ENCODE measurements at places on chromosomes 6 and 20.

DNA sequence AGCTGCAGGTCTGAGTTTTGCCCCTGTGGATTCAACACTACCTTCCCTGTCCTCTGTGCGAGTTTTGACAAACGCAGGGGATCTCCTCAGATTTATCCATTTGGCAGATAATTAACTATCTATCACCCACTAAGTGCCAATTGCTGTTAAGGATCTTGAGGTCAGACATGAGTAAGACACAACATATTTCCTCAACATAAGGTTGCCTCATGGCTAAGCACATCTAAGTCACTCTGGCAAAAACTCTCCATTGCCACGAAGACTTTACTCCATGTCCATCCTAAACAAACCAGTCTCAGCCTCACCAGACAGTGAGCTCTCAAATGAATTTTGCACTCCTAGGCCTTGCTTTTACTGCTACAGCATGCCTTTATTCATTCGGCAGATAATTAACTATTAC, 408.4 kb downstream of the MAFB start:
- no peak for DNase-seq

DNA sequence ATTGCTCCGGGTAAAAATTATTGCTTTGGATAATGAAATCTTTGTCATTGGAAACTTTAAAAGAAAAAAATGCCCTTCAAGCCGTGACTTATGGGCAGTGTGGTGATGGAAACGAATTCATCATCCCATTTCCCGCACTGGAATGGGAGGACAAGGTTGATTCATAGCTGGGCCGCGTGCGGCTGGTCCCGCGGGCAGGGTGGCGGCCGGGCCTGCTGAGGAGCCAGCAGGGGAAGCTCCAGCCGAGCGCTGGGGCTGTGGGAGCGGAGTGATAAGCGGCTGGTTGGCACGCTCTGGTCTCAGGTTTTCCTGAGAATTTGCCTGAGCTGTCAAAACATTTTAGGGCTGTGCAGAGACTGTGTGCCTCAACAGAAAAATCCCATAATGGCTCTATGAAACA, 351.7 kb downstream of the CDC5L start:
- DNase-seq: no peak

DNA sequence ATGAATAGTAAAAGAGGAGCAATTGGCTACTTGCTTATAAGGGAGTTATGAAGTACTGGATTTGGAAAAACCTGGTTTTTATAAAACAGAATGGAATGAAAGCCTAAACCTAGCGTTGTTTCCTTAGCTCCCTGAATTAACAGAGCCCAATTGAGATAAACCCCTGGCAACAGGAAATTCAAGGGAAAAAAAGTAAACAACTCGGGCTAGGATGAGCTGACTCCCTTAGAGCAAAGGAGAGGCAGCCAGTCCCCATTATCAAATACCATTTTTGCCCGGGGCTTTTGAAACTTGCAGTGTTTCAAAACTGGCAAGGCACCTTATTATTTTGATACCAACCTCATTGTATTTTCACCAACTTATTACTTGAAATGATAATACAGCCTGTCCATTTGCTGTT, 587.5 kb downstream of the CD109 start:
- no peak for DNase-seq

GRCh38 chr20:24051160-24051559, 62.6 kb upstream of the GGTLC1 start:
- DNase-seq: no peak

DNA sequence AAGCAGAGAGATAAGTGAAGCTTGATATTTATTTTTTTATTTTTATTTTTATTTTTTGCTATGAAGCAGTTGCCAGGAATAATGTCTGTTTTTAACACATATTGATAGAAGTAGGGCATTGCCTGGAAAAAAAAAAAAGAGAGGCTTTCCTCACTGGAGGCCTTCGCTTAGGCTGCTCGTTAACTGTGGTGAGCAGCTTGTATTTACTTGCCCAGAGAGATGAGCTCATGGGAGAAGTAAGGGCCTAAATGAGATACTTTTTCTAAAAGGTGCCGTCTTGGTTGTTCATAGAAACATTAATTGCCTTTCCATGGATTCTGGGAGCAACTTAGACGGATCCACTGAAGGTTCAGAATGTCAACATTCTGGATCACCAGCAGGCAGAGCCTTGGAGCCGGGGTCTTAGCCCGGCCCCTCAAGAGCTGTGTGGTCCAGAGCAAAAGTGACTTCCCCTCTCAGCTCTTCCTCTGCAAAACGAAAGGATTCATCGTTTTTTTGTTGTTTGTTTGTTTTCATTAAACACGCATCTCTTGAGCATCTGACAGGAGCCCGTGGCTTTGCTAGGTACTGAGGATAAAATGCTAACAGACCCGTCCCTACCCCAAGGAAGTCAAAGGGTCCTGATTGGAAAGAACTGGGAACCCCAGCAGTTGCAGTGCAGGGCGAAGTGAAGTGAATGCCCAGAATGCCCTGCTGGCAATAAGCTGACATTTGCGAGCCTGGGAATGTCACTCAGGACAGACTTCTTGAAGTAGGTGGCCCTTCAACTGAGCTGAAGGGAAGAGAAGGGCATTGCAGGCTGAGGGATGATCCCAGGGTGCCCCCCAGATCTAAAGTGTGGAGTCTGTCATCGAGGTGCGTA, 138.5 kb downstream of the ZDHHC14 start:
- DNase-seq: no peak

- DNase-seq: no peak
Observed at GRCh38 chr6:68235326-68235784, 399.7 kb upstream of the ADGRB3 start.

DNA sequence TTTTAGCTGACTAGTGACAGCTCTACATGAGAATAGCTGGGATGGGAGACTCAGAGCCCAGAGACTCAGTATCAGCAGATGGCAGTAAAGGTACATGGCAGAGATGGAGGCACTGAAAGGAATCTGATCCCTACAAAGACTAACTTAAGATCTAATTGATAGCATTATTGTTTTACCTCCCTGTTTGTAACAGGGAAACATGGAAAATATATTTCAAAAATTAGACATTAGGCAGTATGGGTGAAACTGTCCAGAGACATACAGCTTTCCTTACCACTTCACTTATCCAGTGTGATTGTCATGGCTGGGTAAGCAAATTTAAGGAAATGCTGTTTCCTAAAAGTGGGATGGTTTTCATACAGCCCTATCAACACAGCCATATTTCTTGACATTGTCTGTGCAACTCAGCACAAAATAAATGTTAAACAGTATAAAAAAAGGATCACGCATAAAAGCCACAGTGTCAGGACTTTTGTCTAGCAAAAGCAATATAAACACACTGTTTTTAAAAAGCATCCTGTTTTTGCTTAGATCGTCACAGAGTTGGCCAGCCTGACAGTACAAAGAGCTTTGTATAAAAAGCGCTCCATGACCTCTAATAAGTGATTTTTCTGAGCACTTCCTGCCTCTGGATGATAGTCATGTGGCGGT, 376.9 kb downstream of the PHF3 start:
- DNase-seq: no peak

GRCh38 chr20:50380697-50381040, 129.5 kb upstream of the PTPN1 start:
- DNase-seq: no peak

- no peak for DNase-seq
Observed at GRCh38 chr20:63520934-63521601, 503 bp downstream of the PPDPF start.

DNA sequence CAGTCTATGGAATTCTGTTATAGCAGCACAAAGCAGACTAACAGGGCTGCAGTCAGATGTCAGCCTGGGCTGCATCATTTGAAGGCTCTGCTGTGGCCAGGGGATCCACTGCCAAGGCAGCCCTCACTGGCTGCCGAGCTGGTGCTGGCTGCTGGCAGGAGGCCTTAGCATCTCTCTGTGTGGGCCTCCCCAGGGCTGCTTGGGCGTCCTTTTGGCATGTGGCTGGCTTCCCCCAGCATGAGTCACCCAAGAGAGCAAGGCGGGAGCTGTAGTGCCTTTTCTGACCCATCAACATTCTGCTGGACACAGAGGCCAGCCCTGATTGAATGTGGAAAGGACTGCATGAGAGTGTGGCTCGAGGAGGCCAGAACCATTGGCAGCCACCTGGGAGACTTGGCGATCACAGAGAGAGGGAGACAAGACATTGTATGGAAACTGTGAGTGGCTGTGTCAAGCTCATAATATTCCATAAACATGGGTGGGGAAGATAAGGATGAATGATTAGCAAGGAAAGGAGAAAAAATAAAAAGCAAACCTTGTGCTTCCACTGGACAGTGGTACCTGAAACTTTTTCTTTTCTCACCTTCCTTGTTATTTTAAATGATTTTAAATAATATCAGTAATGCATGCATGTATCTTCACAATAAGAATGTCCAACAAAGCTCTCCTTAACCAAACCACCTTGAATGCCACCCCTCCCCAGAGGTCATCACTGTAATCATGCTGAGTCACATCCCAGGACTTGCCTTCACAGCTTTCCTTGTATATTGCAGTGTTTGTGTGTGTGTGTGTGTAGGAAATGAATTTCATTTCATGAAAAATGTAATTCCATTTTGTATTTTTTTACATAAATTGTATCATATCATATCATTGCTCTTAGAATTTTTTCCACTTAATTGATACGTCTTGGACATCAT, 55.0 kb upstream of the VSX1 start:
- peak; percentile 78 for DNase-seq

DNA sequence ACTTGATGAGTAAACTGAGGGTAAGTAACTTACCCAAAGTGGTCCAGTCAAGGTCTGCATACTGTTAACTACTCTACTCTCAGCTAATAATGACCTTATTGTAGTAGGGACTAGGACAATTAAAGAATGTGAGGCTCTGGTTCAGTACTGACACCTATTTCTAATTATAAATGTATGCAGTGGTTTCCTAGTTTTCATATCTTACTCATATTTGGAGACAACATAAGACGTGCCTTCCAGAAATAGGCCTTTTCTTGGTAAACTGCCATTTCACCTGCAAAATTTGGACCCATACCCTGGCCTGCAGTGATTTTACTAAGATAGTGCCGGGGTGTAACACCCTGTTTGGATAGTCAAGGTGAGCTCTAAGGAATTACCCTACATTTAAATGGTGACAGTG, 24.7 kb downstream of the GJA1 start:
- no peak for DNase-seq

GRCh38 chr6:30411515-30412207, 66.7 kb downstream of the RPP21 start:
- DNase-seq: no peak

DNA sequence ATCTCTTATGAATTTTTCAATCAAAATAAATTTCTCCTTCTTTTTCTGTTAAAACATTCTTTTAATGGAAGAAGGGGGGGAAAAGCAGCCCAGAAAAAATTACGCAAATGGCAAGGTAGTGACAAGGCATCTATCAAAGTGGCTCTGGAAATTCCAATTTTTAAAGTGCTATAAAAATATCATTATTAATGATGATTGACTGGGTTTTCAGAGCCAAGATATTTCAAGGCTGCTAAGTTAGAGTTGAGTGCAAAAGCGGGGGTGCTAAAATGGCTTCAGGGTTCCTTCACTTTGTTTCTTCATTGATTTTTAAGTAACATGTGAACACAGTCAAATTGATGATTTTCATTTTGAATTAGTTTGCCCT, 171.6 kb upstream of the CITED2 start:
- no peak for DNase-seq

DNA sequence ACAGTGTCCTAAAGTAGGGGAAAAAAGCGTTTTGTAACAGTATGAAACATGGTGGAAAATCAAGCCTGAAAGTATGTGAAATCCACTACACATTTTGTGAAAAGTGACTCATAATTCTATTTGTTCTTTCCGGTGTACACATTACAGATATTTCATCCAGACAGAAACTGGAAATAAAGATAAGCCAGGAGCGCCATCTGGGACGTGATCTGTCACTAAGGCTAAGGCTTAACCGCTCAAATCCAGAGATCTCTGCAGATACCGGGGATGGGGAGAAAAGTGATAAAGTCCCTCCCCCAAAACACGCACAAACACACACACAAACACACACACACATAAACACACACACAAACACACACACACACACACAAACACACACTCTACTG, 26.6 kb upstream of the SRSF6 start:
- DNase-seq: no peak

DNA sequence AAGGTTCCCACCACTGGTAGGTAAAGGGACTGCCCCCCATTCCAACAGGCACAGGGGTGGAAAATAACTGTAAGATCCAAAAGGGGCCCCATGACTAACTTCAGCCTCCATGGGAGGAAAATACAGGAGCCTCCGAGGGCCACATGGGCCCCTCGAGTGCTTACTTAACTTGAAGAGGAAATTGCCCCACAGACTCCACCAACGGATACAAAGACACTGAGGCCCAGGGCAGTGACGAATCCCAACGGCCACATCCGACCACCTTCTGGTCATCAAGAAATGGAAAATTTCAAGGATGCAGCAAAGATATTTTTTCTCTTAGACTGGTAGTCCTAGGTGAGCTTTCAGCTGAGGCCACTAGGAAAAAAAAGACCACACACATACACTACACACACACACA, 116.0 kb upstream of the MRPS10 start:
- no peak for DNase-seq

- DNase-seq: peak; percentile 12
Observed at GRCh38 chr6:1094306-1094705, 217.6 kb upstream of the FOXQ1 start.

GRCh38 chr20:53926428-53927028, 143.9 kb downstream of the BCAS1 start:
- DNase-seq: peak; percentile 79

GRCh38 chr6:21158873-21159272, 434.7 kb upstream of the SOX4 start:
- no peak for DNase-seq

- no peak for DNase-seq
Observed at GRCh38 chr6:35968821-35969220, 47.9 kb upstream of the SRPK1 start.

- DNase-seq: no peak
Observed at GRCh38 chr20:38759106-38759505, 10.8 kb downstream of the ACTR5 start.

GRCh38 chr20:3775457-3776108, 5.7 kb downstream of the SPEF1 start:
- no peak for DNase-seq

DNA sequence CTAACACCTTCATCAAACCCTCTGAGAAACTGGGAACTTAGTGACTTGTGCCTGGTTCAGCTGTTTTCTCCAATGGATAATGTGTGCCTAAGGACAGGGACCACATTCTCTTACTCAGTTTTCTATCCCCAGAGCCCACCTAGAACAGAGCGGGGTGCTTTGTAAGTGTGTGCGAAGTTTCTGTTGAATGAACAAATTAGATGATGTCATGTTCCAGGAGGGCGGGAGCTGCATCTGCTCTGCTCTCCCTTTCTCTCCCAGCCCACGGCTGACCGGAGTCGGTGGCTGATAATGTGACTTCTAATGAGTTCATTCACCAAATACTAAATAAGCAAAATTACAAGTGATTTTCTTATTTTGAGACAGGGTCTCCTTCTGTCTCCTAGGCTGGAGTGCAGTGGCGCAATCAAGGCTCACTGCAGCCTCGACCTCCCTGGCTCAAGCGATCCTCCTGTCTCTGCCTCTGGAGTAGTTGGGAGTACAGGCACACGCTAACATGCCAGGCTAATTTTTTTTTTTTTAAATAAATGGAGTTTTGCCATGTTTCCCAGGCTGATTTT, 60.7 kb upstream of the FNDC1 start:
- DNase-seq: no peak
